ENCODE measurements at places on chromosomes 13 and 19.
A peak's percentile ranks its signal among the peaks of the same experiment; 100 is the strongest.

DNA sequence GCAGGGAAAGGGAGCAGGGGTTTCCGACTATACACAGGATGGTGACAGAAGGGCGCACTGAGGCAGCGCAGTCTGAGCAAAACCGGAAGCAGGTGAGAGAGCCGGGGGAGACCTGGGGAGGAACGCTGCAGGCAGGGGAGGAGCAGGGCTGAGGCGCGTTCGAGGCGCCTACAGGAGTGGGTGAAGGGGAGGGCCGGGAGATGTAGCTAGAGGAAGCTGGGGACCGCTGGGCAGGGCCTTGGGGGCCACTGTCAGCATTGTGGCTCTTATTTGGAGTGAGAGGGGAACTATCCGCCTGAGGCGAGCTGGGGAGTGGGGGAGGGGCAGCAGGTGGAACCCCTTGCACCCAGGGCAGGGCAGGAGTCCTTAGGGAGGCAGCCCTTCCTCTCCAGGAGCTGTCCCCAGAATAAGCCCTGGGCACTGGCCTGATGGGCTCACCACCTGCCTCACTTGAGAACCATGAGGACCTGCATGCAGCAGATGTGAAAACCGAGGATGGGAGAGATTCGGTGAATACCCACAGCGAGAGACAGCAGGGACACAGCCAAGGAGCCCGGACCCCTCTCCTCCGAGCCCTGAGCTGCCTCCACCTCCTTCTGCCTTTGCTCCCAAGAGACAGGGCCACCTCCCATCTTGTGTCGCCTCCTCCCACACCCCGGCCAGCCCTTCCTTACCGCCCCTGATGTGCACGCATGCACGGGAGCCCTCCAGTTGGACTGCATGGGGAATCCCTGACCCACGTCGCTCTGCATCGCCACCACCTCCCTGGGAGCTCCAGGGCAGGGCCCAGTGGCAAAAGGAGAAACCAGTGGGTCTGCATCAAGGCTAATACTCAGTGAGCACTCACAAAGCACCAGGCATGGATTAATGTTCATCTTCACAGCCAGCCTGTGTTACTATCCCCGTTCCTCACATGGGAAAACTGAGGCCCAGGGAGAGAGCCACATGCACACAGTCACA, 10.3 kb downstream of the AKT2 start:
- no peak for DNase-seq

DNA sequence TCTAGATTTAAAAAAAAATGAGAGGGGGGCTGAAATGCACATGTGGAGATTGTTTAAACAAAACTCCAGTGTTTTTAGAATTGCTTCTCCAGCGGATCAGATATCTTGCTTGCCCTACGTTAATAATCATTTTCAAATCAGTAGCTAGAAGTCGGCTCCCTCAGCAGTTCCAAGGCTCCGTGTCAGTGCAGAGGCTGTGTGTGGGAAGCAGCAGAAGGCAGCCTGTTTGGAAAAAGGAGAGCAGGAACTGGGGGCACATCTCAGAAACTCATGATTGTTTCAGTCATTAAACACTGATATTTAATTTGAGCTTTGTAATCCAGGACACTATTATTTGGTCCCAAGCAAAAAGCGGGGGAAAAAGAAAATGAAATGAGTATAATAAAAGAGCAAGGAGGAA, 50.9 kb downstream of the SOX21 start:
- no peak for DNase-seq

GRCh38 chr19:18500799-18501198, 21.1 kb downstream of the ELL start:
- DNase-seq = no peak

- DNase-seq = no peak
These were observed 654 bp downstream of the ZIC5 start for GRCh38 chr13:99970651-99971575.

- peak; percentile 15 for DNase-seq
These were observed 9.8 kb upstream of the ZNF627 start for GRCh38 chr19:11587302-11587974.

- DNase-seq = no peak
These were observed 87.3 kb downstream of the KCTD15 start for GRCh38 chr19:33883859-33884519.

DNA sequence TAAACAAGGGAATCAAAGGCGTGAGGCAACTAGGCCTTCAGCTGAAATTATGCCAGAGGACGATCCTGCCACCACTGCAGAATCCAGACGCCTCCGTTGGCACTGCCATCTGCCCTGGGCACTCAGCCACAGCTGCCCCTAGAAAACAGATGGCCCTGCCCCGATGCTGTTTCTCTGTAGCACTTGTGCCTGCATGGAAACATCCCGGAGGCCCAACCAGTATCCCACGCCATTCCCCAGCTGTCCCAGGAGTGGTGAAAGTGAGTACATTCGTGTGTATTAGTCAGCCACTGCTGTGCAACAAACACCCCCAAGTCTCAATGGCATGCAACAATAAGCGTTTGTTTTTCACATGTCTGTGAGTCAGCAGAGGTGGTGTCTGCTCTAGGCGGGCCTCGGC, 8.9 kb upstream of the CRTC1 start:
- DNase-seq = no peak

- DNase-seq = no peak
These were observed 1.5 kb upstream of the S1PR5 start for GRCh38 chr19:10518444-10519361.

DNA sequence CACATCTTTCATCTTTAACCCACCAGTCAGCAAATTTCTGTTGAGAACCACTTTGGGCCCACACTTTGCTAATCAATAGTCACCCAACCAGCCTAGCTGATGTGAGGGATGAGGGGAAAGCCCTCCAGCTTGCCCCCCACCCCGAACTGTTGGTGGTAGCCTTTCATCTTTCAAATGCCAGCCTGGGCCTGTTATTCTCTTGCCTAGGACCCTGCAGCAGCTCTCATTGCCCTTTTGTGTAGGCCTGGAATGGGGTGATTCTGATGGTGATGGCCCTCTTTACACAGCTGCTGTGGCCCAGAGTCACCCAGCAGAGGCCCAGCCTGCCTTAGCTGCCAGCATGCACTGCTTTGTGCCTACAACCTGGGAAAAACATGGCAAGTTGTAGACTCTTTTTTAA, 294.5 kb downstream of the SLC7A1 start:
- DNase-seq = no peak

DNA sequence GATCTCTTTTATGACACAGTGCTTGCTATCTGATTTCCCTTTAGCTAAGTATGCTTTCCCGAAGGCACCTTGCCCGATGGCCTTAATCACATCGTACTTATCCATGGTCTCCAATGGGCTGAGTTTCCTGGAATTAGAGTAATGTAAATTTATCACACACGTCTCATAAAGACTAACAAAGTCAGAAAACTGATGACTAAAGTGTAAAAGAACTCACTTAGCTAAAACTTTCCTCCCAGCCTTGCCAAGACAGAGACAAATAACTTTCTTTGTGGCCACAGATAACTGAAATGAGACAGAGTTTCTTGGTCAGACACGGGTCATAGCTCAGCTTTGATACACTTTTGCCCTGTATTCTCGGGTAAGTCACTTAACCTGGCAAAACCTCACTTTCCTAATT, 1.5 kb downstream of the NEK5 start:
- DNase-seq = no peak
